ENCODE measurements at places on chromosomes 12 and 14. TPM values are rescaled to one million over a fixed set of nuclear protein-coding genes. Genes with fewer than 3 reads are reported as not detected.

DNA sequence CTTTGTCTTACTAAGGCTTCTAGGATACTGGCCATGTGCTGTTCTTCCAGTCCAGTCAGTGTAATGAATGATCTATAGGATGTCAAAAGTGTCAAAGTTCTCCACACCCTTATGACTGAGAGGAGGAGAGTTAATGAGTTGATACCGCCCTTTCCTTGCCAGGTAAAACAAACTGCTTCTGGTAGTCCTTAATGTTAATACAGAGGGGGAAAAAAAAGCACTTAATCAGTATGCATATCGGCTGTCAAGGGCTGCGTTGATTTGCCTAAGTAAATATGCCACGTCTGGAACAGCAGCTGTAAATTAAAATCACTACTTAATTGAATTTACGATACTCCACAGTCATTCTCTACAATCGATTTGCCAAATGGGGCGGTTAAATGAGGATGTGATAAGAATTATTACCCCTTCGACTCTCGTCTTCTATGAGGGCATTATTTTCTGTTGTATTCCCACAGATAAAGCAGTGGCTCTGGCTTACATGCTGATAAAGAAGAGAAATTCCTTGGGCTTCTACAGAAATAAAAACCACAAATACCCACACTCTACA lies 416.0 kb downstream of the KCNH5 start:
- DNase-seq: no peak

The SLC10A1 gene
- total RNA-seq: not detected

The EMC9 gene
- total RNA-seq: 20.1 TPM

DNA sequence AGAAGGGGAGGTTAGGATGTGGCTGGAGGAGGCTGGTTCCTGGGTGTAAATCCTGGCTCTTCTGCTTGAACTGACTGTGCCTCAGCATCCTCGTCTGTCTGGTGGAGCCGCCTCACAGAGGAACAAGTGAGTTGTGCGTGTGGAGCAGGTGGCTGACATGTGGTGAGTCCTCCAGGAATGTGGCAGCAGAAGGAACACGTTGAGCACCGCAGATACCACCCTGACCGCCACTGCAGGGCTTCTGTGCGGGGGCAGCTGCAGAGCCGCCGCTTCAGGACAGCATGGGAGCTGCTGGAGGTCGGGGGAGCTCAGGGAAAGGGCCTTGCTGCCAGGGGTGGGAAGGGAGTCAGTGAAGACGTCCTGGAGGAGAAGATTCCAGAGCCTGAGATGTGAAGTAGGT lies 48.9 kb downstream of the TRAF3 start:
- DNase-seq: no peak

- DNase-seq: no peak
Observed at GRCh38 chr14:91119556-91120311, 5.9 kb downstream of the DGLUCY start.

- DNase-seq: peak; percentile 42
Observed at GRCh38 chr12:56115329-56115728, 1.1 kb upstream of the RPL41 start.

DNA sequence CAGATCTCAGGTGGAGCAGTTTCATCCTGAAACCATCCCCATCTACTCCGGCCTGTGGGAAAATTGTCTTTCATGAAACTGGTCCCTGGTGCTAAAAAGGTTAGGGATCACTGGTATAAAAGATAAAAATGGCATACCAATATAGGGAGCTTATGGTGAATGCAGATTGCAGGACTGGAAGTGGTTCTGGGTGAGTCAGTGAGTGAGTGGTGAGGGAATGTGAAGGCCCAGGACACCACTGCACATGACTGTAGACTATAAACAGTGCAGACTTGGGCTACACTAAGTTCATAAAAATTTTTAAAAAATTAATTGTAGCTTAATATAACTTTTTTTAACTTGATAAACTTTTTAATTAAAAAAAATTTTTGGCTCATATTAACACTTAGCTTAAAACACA lies 67.0 kb upstream of the RD3L start:
- DNase-seq: no peak

The TRHDE gene
- total RNA-seq: 7.7 TPM

GRCh38 chr14:76918782-76919394 lies 92.7 kb downstream of the LRRC74A start:
- DNase-seq: peak; percentile 75

GRCh38 chr12:68222326-68222725 lies 3.3 kb downstream of the IL26 start:
- peak; percentile 11 for DNase-seq

GRCh38 chr12:1628666-1629337 lies at the start of gene WNT5B:
WNT5B (plus strand) TSS chr12:1629231; CDS start chr12:1631355, 2,124 bp downstream.
- DNase-seq: peak; percentile 56

The ACSS3 gene
- total RNA-seq: 28.9 TPM

DNA sequence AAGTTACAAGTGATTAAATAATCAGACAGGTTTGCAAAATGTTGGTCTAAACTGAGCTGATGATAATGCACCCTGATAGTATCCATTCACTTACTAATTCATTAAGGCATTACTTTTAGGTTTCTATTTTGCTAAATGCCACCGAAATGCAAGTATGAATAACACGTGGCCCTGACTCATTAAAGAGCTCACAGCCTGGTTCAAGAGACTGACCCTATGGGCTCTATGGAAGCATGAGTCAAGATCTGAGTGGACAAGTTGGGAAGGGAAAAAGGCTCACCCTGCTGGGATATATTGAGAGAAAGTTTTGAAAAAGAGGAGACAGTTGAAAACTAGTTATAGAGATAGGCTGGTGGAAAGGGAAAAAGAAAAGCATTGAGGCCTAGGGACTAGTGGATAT lies 14.8 kb upstream of the LRRC9 start:
- no peak for DNase-seq

- no peak for DNase-seq
Observed at GRCh38 chr14:30242744-30243143, 315.1 kb upstream of the PRKD1 start.

The KSR2 gene
- total RNA-seq: 2.2 TPM

The DDN gene
- total RNA-seq: 0.10 TPM

The GZMH gene
- total RNA-seq: not detected

GRCh38 chr14:104246401-104247335 lies 108.3 kb downstream of the KIF26A start:
- DNase-seq: no peak

GRCh38 chr12:111150360-111150759 lies 218.5 kb downstream of the PHETA1 start:
- DNase-seq: no peak

- DNase-seq: no peak
Observed at GRCh38 chr14:81042438-81042837, 87.0 kb downstream of the TSHR start.

DNA sequence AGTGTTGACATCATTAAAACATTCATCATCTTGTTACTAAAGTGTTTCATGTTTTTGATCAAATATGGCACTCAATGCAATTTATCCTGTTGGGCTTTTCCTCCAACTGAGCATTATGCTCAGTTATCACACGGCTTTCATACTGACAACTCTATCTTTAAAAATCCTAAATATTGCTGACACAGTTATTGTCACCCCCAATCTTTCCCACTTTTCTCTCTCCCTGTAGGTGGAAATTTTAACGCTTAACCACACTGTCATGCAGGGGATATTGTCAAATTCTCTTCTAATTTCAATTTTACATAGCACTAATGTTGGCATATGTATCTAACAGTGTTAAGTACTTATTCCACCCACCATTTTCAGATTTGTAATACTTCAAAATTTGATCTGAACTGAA lies 59.7 kb upstream of the GPHB5 start:
- DNase-seq: no peak

GRCh38 chr12:54616933-54617680 lies 17.6 kb downstream of the LACRT start:
- no peak for DNase-seq

The CD63 gene
- total RNA-seq: 307 TPM

The KRT75 gene
- not detected for total RNA-seq

- no peak for DNase-seq
Observed at GRCh38 chr14:24207104-24207551, 1.6 kb downstream of the TSSK4 start.

The RAB2B gene
- 35.7 TPM for total RNA-seq

The DHRS2 gene
- 0.42 TPM for total RNA-seq

DNA sequence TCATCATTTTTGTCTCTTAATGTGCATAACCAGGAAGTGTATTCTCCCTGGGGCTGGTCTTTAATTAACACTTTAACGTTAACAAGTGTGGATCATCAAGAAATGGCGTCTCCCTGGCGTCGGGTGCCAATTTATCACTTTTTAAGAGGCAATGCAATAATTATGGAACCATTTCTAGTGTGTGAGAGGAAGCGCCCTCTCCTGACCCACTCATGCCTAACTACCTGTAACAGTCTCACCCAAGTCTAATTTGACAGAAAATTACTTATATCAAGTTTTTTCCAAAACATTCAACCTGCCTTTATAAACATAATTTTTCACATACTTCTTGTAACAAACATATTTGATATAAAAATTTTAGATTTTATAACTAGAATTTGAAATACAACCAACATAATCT lies 905.3 kb upstream of the MDGA2 start:
- DNase-seq: peak; percentile 24

GRCh38 chr12:50615907-50616296 lies 111.1 kb downstream of the DIP2B start:
- DNase-seq: no peak

- peak; percentile 67 for DNase-seq
Observed at GRCh38 chr14:102497998-102498677, 11.4 kb downstream of the ANKRD9 start.

The SELPLG gene
- 0.56 TPM for total RNA-seq

DNA sequence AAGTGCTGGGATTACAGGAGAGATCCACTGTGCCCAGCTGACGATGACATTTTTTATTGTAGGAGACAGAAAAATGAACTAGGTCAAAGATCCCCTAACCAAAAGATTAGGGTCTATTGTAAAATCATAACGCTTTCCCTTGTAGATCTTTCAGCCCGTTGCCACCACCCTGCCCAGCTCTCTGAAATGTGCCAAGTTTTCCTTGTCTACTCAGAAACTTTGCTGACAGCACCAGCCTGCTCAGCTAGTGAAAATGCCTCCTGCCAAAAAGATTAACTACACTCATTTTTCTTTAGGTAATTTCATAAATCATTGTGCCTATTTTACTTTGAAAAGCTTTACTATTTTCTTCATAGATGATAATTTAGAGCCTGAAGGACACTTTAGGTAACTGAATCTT lies 28.2 kb upstream of the RASSF3 start:
- DNase-seq: no peak

GRCh38 chr12:99767809-99768208 lies 120.3 kb downstream of the GARIN6 start:
- DNase-seq: peak; percentile 53

GRCh38 chr12:89655841-89656240 lies 52.8 kb downstream of the ATP2B1 start:
- DNase-seq: no peak

GRCh38 chr12:105227879-105228278 lies 8.1 kb downstream of the APPL2 start:
- no peak for DNase-seq

- DNase-seq: peak; percentile 91
Observed at GRCh38 chr12:3752741-3753486, at the start of gene CRACR2A. CRACR2A (minus strand) TSS chr12:3753109; CDS start chr12:3696999, 56,110 bp downstream.

GRCh38 chr12:119249383-119250155 lies 70.8 kb downstream of the HSPB8 start:
- no peak for DNase-seq

GRCh38 chr14:103189481-103190470 lies 66.5 kb downstream of the TNFAIP2 start:
- peak; percentile 36 for DNase-seq

- DNase-seq: no peak
Observed at GRCh38 chr14:73788317-73788598, 63.4 kb upstream of the PTGR2 start.

- peak; percentile 87 for DNase-seq
Observed at GRCh38 chr14:90060312-90060964, 1.4 kb upstream of the KCNK13 start.
